ENCODE measurements at places on chromosomes 1 and 21.

DNA sequence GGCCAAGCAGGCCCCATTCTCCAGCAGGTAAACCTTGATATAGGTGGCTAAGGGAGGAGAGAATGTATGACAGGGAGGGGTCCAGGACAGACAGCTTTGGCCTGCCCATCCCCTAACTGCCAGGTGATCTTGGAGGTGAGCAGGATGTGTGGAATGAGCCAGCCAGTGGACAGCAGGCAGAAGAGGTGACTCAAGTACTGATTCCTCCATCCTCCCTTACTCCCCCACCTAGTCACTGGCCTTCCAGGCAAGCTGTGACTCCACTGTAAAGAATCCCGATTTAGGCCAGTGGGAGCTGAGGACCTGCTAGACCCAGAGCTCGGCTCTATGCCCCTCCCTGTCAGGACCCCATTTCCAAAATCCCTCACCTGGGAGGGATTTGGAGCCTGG, 36.6 kb downstream of the RIMS3 start:
- no peak for DNase-seq

DNA sequence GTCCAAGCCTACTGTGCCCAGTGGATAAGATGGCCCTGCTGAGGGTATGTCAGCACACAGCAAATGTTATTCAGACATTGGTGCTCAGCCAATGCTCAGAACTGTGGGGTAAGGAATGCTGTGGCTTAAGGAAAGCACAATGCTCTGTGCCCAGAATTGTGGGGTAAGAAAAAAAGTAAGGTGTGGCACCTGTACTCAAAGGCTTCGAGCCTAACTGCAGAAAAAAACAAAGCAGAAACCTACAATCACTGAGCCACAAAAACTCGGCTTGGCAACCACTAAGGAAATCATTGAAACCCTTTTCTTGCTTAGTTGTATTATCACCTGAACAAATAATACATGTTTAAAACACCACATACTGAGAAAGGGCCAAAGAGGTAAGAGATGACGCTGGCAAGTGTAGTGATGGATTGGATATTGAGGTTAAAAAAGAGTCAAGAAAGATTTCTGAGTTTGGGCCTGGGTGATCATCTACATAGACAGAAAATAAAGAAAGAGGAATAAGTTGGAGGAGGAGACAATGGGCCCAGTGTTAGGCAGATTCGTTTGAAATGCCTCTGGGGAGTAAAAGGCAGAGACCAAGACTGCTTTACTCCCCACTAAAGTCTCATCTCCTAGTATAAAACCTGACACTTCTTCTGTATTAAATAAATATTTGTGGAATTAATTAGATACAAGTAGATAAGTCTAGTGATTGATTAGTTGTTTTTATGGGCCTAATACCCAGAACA, 25.9 kb upstream of the ATP1A1 start:
- DNase-seq = no peak

- DNase-seq = no peak
Observed at GRCh38 chr1:154987326-154987725, 4.2 kb downstream of the FLAD1 start.

- no peak for DNase-seq
Observed at GRCh38 chr1:91513706-91514105, 13.1 kb downstream of the CDC7 start.

GRCh38 chr1:8323706-8324105, 5.8 kb downstream of the SLC45A1 start:
- no peak for DNase-seq

DNA sequence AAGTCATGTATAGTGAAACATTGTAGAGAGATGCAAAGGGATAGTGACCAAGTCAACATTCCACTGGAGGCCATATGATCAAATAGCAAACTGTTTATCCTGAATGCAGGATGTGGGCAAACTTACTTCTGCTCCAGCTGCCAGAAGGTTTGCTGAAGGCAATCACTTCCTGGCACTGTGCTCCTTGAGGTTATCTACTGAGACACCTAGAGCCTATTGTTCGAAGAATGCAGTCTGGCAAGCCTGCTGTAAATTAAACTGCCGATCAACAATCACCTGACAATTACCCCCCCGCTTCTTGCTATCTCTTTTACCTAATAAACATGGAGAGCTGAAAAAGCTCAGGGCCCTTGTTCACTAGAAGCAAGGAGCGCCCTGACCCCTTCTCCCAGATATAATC, 139.4 kb upstream of the B3GALT2 start:
- DNase-seq = no peak

- no peak for DNase-seq
Observed at GRCh38 chr21:45709173-45709572, 65.6 kb downstream of the PCBP3 start.

- no peak for DNase-seq
Observed at GRCh38 chr1:31795801-31796621, 19.8 kb downstream of the SPOCD1 start.

DNA sequence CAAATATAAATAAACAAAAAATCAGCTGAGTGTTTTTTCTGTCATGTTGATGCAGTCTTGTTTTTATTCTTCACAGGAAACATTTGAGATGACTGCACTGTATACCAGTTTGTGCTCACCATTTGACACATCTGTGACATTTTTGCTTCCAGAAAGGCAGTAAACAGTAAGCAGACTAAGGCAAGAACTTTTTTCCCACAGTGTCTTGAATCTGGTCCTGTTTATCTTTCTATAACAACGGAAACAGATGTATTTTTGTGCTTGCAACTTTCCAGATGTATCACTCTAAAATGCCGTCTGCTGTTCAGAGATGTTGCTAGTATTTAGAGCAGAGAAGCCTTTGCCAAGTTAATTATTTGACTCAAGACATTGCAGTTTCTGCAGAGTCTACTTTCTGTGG, 105.5 kb downstream of the ZC3H11B start:
- no peak for DNase-seq

DNA sequence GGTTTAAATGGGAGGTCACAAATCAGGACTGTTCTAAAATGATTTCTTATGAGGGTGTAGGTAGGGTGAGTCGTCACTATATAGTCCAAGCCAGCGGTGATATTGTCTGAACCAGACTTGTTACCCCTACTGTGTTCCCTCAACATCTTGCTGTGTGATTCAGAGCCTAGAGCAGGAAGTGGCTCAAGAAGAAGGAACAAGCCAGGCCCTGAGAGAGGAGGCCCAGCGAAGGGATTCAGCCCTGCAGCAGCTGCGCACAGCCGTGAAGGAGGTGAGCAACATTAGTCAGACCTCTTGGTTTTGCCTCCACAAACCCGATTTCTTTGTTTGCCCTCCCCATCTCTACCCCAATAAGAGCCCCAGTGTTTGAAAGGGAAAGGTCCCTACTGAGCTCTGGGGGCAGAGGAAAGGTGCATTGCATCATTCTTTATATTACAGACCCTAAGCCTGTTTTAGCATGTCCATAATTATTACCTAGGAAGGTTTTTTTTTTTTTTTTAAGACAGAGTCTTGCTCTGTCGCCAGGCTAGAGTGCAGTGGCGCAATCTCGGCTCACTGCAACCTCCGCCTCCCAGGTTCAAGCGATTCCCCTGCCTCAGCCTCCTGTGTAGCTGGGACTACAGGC, 5.0 kb upstream of the SH3BGRL3 start:
- no peak for DNase-seq

- no peak for DNase-seq
Observed at GRCh38 chr1:53616927-53617326, 122.0 kb downstream of the GLIS1 start.

- DNase-seq = no peak
Observed at GRCh38 chr1:113760102-113761080, 1.1 kb upstream of the PHTF1 start.

- no peak for DNase-seq
Observed at GRCh38 chr21:31900121-31900895, 27.5 kb downstream of the HUNK start.

DNA sequence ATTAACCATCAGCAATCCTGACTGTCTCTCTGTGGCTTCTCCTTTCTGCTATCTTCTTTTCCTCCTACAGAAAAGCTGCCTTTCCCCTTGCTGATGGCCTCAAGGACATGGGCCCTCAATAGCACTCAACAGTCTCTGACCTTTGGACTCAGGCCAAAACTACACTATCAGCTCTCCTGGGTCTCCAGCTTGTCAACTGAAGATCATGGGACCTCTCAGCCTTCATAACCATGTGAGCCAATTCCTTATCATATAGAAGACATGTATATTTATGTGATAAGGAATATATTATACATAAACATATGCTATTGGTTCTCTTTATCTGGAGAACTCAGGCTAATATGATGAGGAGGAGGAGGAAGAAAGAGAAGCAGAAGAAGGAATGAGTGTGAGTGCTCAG, 91.8 kb upstream of the GJB5 start:
- no peak for DNase-seq

DNA sequence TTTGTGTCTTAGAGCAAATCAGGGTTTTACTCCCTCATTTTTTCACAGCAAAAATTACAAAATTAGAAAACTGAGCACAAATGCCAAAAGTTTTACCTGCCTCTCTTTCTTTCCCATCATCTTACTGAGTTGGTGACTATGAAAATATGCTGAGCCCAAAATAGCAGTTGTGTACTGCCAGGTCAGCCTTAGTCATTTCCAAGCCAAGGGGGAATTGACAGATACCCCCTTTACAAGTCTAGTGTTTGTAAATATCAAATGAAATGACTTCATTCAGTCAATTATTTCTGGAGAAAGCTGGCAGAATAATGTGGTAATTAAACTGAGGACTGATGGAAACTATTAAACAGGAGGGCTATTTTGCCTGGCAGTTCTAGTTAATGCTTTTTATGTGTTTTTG, 11.4 kb upstream of the GORAB start:
- no peak for DNase-seq

- no peak for DNase-seq
Observed at GRCh38 chr1:231000639-231001038, 21.7 kb downstream of the ARV1 start.

DNA sequence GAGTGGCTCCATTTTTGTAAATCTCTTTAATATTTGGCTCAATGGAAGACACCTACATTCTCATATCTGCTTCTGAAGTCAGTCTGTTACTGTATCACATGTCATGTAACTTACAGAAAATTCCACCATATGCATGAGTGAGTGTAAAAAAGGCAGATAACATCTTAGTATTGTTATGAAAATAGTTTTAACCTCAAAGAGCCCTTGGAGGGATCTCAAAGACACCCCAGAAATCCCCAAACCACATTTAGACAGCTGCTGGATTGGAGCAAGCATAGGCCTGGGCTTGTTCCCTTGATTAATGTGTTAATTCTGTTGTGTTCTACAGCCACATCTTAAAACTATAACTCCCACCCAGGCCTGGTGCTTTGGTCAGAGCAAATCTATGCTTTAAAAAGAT, 16.9 kb downstream of the MACO1 start:
- DNase-seq = no peak

GRCh38 chr1:25724966-25725365, 75.0 kb upstream of the SELENON start:
- DNase-seq = no peak

GRCh38 chr1:16438924-16439323, 1.6 kb upstream of the NECAP2 start:
- no peak for DNase-seq

- DNase-seq = no peak
Observed at GRCh38 chr1:205444931-205445645, 10.8 kb downstream of the BLACAT1 start.

GRCh38 chr1:98480271-98480670, 181.2 kb upstream of the SNX7 start:
- no peak for DNase-seq

GRCh38 chr1:67612788-67613241, 72.2 kb upstream of the GADD45A start:
- DNase-seq = no peak

DNA sequence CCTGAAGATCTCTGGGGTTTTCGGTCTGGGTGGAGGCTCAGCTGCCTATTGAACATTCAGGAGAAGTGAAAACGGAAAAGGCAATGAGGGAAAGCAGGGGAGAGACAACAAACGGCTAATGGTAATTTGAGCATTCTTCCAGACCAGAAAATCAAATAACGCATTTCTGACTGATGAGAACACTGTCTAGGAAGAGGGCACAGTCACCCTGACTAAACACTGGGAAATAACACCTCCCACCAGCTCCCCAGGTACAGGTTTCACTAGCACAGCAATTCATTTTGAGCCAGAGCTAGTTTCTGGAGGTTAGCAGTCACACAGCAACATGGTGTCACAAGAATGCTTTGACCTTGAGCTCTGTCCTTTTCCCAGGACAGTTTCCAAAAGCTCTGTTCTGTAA, 21.1 kb downstream of the NCF2 start:
- DNase-seq = no peak

DNA sequence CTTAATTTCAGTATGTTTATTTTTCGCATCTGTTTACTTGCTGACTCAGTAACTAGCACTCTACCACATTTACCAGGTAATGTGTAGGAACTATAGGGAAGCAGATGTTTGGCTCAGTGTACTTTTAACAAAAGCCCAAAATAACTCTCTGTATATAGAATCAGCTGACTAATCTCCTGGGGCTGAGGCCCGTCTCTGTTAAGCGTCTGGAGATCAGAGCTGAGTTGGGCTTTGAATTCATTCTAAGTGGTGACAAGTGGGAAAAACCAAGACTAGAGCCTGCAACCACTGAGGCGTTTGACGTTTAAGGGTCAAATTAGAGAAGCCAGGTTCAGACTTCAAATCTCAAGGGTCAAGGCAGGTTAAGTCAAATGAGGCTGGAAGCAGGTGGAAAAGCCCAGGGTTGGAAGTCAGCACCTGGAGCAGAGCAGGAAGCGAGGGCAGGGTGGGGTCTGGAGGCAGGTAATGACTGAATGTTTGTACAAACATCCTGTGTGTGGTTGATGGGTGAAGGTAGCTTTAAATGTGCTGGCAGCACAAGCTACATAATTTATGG, 56.8 kb upstream of the LYST start:
- no peak for DNase-seq

Data from stimulated activated CD8-positive, alpha-beta memory T cell treated with anti-CD3 and anti-CD28 coated beads, Interleukin-7, amount 100 ng/mL, for 24 hours (primary cell).